Pericardium fibroblast (primary cell): ENCODE measurements at places on chromosomes 2 and 18. TPM values are rescaled to one million over a fixed set of nuclear protein-coding genes. Genes with fewer than 3 reads are reported as not detected.

Gene HOXD13
- not detected in 2 replicates for total RNA-seq

Gene UGT1A5
- not detected in 2 replicates for total RNA-seq

Gene PAX3
- total RNA-seq: not detected in 2 replicates

Gene POTEI
- not detected in 2 replicates for total RNA-seq

Gene PRSS56
- not detected in 2 replicates for total RNA-seq

Gene MC5R
- total RNA-seq: not detected in 2 replicates

Gene MATN3
- 2.1 and 2.9 TPM in 2 replicates for total RNA-seq

Gene CELF4
- 2.5 TPM in 1 of 2 replicates, not detected in the other for total RNA-seq
